ENCODE measurements at places on chromosomes 7 and 10.

- no peak overlapping the region for H3K4me3 ChIP-seq
- no peak for DNase-seq
- no peaks in the 10 kb centered on the region for H3K36me3 ChIP-seq
Measured at GRCh38 chr7:151838072-151838471, 38.8 kb downstream of the PRKAG2 start.

GRCh38 chr7:26950889-26951288, 86.5 kb upstream of the SKAP2 start:
- no peaks in the 10 kb centered on the region for H3K27me3 ChIP-seq
- no peak overlapping the region for H3K27ac ChIP-seq
- no peaks in the 10 kb centered on the region for H3K36me3 ChIP-seq

GRCh38 chr7:11188529-11189310, 215.0 kb downstream of the PHF14 start:
- DNase-seq: no peak
- H3K4me1 ChIP-seq: no peaks in the 10 kb centered on the region
- no peaks in the 10 kb centered on the region for H3K36me3 ChIP-seq
- no peak overlapping the region for H3K4me3 ChIP-seq
- no peaks in the 10 kb centered on the region for H3K27me3 ChIP-seq

- H3K27me3 ChIP-seq: no peaks in the 10 kb centered on the region
- H3K4me3 ChIP-seq: no peak overlapping the region
- no peak overlapping the region for H3K27ac ChIP-seq
- no peak for DNase-seq
- H3K36me3 ChIP-seq: no peaks in the 10 kb centered on the region
- H3K4me1 ChIP-seq: no peaks in the 10 kb centered on the region
Measured at GRCh38 chr10:37992083-37992482, 15.6 kb upstream of the ZNF25 start.

GRCh38 chr7:35272246-35272645, 18.3 kb upstream of the TBX20 start:
- no peaks in the 10 kb centered on the region for H3K36me3 ChIP-seq
- no peak overlapping the region for H3K4me3 ChIP-seq
- H3K27ac ChIP-seq: no peak overlapping the region
- no peak for DNase-seq

DNA sequence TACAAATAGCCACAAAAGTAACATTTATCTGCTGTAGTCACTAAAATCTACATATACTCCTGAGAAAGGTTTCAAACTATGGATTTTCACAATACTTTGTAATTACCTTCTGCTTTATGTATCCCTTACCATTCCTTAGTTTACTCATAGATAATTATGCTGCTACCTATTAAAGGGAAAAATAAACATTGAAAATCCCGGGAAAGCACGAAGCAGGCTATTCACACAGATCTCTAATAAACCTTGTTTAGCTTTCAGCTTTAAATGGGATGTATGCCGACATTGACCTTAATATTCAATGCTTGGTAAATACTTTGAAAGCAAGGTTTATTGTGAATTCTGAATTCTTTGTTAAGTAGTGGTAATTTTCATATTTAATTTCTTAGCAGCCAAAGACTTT, 58.5 kb upstream of the SMIM30 start:
- no peak overlapping the region for H3K4me3 ChIP-seq
- H3K27me3 ChIP-seq: no peaks in the 10 kb centered on the region
- no peak overlapping the region for H3K27ac ChIP-seq
- H3K36me3 ChIP-seq: no peaks in the 10 kb centered on the region
- H3K4me1 ChIP-seq: no peaks in the 10 kb centered on the region
- no peak for DNase-seq

- no peak for DNase-seq
- no peaks in the 10 kb centered on the region for H3K4me1 ChIP-seq
- H3K27ac ChIP-seq: no peak overlapping the region
- peaks cover 8% of the 10 kb centered on the region for H3K36me3 ChIP-seq
- no peaks in the 10 kb centered on the region for H3K27me3 ChIP-seq
Measured at GRCh38 chr7:111734954-111735660, 172.8 kb upstream of the IMMP2L start.

DNA sequence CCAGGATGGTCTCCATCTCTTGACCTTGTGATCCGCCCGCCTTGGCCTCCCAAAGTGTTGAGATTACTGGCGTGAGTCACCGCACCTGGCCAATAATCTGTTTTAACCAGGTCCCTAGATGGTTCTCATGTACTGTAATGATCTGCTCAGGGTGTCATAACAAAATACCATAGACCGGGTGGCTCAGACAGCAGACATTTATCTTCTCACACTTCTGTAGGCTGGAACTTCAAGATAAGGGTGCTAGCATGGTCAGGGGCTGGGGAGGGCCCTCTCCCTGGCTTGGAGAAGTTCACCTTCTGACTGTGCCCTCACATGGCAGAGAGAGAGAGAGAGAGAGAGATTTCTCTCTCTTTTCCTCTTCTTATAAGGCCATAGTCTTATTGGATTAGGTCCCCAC, 279.4 kb upstream of the LYZL1 start:
- no peaks in the 10 kb centered on the region for H3K27me3 ChIP-seq
- H3K27ac ChIP-seq: no peak overlapping the region
- H3K36me3 ChIP-seq: no peaks in the 10 kb centered on the region
- peaks cover 5% of the 10 kb centered on the region for H3K4me1 ChIP-seq

DNA sequence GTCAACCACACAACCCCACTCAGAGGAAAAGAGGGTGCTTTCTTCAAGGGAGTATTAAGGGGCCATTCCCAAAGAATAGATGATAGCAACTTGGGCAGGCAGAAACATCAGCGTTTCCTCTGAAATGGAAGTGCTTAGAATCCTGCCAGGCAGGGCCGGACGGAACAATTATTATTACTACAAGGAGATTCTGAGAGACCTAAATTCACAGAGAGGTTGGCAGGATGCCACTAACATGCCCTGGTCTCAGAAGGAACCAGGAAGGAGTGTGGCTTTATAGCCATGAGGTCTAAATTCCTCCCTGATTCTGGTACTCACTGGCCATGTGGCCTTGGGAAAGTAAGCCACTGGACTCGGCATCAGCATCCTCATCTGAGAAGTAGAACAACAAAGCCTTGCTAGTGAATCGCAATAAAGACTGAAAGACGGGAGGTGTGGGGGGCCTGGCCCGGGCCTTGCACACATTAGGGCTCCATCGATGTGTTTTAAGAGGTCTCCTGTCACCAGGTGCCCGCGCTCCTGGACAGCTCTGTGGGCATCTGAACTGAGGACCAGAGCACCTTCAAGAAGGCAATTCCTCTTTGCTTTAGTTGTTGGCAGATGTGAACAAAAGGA, 131.5 kb downstream of the OAT start:
- H3K27ac ChIP-seq: no peak overlapping the region
- no peaks in the 10 kb centered on the region for H3K36me3 ChIP-seq
- no peaks in the 10 kb centered on the region for H3K27me3 ChIP-seq
- H3K4me1 ChIP-seq: no peaks in the 10 kb centered on the region
- DNase-seq: no peak

DNA sequence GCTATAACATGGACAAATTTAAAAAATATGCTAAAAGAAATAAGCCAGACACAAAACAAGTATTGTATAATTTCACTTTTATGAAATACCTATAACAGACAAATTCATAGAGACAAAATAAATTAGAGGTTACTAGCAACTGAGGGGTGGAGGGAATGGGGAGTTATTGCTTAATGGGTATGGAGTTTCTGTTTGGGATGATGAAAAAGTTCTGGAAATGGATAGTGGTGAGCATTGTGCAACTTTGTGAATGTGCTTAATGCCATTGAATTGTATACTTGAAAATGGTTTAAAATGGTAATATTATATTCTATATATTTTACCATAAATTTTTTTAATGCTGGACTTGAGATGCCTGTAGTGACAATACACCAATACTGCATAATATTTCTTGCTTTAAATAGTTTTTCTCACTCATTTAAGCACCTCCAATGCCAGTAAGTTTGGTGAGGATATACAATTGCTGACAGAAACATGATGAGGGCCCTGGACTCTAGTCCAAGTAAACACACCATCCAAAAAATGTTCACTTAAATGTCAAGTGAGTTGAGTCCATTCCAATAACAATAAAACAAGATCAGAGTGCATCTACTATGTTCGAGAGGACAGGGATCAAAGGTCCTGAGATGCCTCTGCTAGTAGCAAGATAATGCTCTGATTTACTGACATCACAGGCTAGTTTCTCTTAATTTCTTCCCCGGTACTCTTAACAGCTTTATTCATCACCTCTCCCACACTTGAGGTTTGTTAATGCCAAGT, 71.9 kb downstream of the NT5C2 start:
- DNase-seq: no peak
- H3K4me1 ChIP-seq: peaks cover 2% of the 10 kb centered on the region
- no peaks in the 10 kb centered on the region for H3K36me3 ChIP-seq
- H3K4me3 ChIP-seq: no peak overlapping the region

- no peaks in the 10 kb centered on the region for H3K4me1 ChIP-seq
- no peaks in the 10 kb centered on the region for H3K36me3 ChIP-seq
- no peak overlapping the region for H3K27ac ChIP-seq
- no peaks in the 10 kb centered on the region for H3K27me3 ChIP-seq
- H3K4me3 ChIP-seq: no peak overlapping the region
- DNase-seq: peak; percentile 65
Measured at GRCh38 chr7:24108906-24109376, 175.0 kb upstream of the NPY start.

DNA sequence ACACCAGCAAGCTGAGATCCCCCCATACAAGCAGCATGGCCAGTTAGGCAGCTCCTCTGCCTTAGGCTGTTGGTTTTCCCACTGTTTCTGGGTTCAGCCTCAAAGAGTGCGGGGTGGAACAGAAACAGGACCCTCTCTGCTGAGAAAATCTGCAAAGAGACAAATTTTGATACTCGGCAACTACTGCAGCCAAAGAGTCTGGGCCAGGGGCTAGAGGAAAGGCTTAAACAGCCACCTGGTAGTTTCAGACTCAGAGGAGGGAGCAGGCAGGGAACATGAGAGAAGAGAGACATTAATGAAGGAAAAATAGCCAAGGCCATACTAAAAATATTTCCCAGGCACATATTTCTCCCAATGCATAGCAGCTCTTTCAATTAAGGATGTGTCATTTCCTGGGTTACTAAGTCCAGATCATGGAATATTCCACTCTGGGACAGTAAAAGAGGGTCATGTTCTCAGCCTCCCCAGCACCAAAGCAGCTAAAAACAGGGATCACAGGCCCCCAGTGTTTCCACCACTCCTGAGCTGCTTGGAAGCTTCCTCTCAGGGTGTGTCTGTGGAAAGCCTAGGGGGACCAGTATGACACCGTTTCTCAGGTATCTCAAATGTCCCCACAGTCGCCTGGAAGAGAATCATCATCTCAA, 29.8 kb downstream of the PDLIM1 start:
- peaks cover 2% of the 10 kb centered on the region for H3K36me3 ChIP-seq
- H3K27me3 ChIP-seq: no peaks in the 10 kb centered on the region
- no peak overlapping the region for H3K4me3 ChIP-seq

DNA sequence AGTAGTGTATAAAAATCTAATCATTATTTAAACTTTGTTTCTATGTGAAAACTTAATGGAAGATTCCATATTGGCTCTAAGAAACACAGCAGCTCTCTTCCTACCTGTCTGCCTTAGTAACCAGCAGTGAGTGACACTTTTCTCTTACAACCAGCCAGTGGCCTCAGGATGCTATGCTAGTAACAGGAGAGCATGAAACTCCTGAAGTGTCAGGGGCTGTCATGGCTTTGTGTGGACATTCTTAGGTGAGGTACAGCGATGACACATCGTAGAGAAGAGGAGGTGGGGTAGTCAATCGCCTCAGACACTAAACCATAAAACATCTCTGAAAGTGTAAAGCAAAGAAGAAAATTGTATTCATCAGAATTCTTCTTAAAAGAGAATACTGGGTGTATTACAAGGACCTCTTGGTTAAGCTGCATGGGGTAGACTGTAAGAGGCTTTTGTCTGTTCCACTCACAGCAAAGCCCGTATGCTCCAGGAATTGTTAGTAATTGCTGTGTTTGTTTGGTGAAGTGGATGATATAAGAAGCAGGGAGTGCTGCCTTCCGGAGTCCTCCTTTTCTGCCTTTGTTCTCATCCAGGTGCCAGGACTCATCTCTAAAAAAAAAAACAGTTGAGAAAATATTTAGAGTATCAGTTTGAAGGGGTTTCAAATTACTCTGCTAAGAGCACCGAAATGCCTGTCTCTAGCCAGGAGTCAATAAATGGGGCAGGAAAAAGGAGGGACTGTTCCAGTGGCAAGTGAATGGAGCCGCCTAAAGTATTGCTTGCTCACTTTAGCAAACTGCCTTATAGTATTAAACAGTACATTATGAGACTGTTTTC, 518.8 kb downstream of the CNTNAP2 start:
- H3K4me3 ChIP-seq: no peak overlapping the region
- no peaks in the 10 kb centered on the region for H3K27me3 ChIP-seq
- DNase-seq: peak; percentile 33

DNA sequence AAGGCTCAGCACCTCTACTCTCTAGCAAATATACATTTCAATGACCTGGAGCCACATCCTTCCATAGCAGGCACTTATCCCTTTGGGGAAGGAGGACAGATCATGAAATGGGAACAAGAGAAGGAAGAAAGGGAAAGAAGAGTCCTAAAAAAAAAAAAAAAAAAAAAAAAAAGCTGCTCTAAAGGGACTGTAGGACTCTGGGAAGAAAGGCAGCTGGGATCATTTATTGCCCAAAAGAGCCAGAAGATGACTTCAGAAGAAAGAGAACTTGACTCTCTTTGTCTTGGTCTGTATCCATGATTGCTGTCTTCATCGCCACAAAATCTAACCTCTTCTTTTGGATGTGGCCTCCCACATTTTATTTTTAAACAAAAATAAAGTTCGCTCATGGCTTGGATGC, 203.6 kb upstream of the CELF2 start:
- H3K27ac ChIP-seq: no peak overlapping the region
- H3K4me3 ChIP-seq: no peak overlapping the region
- no peak for DNase-seq
- H3K27me3 ChIP-seq: no peaks in the 10 kb centered on the region
- no peaks in the 10 kb centered on the region for H3K4me1 ChIP-seq

- DNase-seq: no peak
- H3K27ac ChIP-seq: no peak overlapping the region
- H3K4me1 ChIP-seq: peaks cover 6% of the 10 kb centered on the region
- H3K36me3 ChIP-seq: no peaks in the 10 kb centered on the region
- no peak overlapping the region for H3K4me3 ChIP-seq
Measured at GRCh38 chr7:24436131-24436920, 136.9 kb upstream of the PALS2 start.

Data from mesendoderm (in vitro differentiated cells).